Cardiac muscle cell (in vitro differentiated cells and primary cell): ENCODE measurements at places on chromosomes 5 and 9. TPM values are rescaled to one million over a fixed set of nuclear protein-coding genes. Genes with fewer than 3 reads are reported as not detected.

DNA sequence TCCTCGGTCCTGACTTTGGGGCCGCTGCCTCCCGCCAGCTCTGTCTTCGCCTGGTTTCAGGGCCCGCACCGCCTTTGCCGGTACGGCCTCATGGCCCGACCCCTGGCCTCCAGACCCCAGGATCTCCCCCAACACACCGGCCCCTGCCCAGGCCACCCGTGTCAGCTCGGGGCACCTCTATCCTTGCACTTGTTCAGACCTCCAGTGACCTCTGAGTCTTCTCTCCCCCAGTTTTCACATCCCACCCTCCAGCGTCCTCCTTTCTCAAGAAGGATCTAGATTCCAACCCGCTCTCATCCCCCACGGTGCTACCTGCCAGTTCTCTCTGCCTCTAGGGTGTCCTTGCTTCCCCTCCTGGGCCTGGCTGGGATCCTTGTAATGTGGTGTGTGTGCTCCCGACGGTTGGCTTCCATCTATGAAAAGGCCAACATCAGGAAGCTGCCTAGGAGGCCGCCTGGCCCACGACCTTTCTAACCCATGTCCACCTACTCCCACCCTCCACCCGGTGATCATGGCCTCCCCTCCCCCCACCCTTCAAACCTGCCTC, 61.1 kb downstream of the SPATA31C2 start:
- no peaks in the 10 kb centered on the region for H3K27me3 ChIP-seq
- no peak overlapping the region for H3K4me3 ChIP-seq
- no peaks in the 10 kb centered on the region for H3K36me3 ChIP-seq
- no peak for DNase-seq
- H3K4me1 ChIP-seq, result no peaks in the 10 kb centered on the region
- no peak overlapping the region for H3K27ac ChIP-seq

- H3K4me1 ChIP-seq, result no peaks in the 10 kb centered on the region
- no peaks in the 10 kb centered on the region for H3K36me3 ChIP-seq
- no peaks in the 10 kb centered on the region for H3K27me3 ChIP-seq
- no peak overlapping the region for H3K27ac ChIP-seq
- no peak for DNase-seq
Measured at GRCh38 chr9:120642129-120642770, 62.3 kb upstream of the CDK5RAP2 start.

GRCh38 chr5:137040024-137040423, 459.1 kb downstream of the SPOCK1 start:
- H3K4me3 ChIP-seq, result no peak overlapping the region
- H3K36me3 ChIP-seq, result no peaks in the 10 kb centered on the region
- no peak for DNase-seq
- peaks cover 2% of the 10 kb centered on the region for H3K27me3 ChIP-seq

DNA sequence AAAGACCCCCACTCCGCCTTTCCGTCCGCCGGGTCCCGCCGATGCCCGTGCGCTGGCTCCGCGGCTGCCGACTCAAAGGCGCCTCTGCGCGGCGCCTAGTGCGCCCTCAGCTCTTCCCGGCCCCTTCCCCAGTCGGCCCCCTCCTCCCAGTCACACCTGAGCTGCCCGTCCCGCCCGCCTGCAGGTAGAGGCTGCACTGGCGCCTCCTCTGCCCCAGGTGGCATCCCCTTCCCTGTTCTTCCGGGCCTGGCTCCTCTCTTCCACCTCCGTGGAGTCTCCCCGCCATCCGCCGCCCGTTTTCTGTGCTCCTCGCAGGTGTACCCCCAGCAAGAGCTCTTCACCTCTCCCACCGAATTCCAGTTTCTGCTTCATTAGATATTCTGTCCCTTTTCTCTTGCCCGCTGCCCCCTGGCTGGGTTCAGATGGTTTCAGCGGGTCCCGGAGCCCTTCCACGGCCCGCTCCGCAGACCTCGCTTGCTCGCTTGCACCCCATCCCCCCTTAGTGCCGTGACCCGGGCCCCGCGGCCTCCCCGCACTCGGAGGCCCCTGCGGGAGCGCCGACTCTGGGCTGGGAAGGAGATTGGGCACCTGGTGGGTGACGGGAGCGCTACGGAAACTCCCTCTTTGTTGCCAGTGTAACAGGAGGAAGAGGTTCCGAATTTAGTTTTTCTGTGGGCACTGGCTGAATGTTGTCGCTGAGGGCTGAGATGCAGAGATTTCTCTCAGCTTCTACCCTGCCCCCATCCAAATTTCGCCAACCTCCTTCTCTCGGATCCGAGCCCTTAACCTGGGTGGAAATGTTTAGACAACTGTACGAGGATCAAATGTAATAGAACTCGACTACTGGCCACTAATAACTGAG, 809 bp downstream of the SLC44A1 start:
- peak; percentile 46 for DNase-seq
- H3K36me3 ChIP-seq, result no peaks in the 10 kb centered on the region
- H3K27me3 ChIP-seq, result no peaks in the 10 kb centered on the region
- H3K27ac ChIP-seq, result peak overlapping the region; percentile 77

GRCh38 chr9:109205526-109205925, 38.5 kb upstream of the FRRS1L start:
- H3K27me3 ChIP-seq, result no peaks in the 10 kb centered on the region
- H3K36me3 ChIP-seq, result no peaks in the 10 kb centered on the region
- H3K4me3 ChIP-seq, result no peak overlapping the region
- H3K4me1 ChIP-seq, result no peaks in the 10 kb centered on the region

The HAPLN1 gene
- 11.9 and 14.3 TPM in 2 replicates for total RNA-seq

The BRD8 gene
- 49.6 and 93.5 TPM in 2 replicates for total RNA-seq
